ENCODE measurements at places on chromosomes 5 and 9.

- no peak for DNase-seq
These were observed 198.2 kb upstream of the MSX2 start for GRCh38 chr5:174526177-174526576.

GRCh38 chr5:33310451-33310850, 130.3 kb upstream of the TARS1 start:
- DNase-seq, result no peak

DNA sequence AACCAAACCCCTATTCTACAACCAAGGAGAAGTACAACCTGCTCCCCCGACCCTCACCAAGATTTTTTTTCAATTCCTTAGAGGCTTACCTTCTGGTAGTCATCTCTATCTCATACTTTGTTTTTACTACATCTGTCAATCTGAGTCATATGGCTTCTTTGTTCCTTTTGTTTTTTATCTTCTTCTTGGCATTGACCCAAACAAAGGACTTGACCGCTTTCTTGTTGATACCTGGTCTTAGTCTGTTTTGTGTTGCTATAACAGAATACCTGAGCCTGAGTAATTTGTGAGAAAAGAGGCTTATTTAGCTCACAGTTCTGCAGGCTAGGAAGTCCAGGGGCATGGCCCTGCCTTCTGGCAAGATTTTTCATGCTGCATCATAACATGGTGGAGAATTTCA, 352.7 kb downstream of the MLLT3 start:
- DNase-seq, result no peak

GRCh38 chr5:1763548-1763911, 36.1 kb downstream of the MRPL36 start:
- no peak for DNase-seq

- no peak for DNase-seq
These were observed 17.0 kb downstream of the CDK5RAP2 start for GRCh38 chr9:120562861-120563443.

DNA sequence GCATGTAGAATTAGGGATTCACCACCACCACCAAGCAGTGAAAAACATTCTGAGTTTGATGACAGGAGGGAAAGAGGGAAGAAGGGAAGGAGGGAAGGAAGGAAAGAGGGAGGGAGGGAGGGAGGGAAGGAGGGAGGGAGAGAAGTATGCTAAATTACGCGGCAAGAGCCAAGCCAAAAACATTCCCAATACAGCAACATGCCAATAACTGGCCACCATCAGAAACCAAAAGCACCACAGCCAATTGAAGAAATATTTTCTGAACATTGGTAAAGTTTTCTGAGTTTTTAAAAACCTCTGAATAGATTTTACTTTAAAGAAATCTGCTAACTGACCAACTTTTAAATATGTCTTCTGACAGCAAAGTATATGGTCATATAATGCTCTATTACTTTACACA, 36.0 kb downstream of the FNIP1 start:
- DNase-seq, result no peak

- no peak for DNase-seq
These were observed 344.1 kb downstream of the OSTF1 start for GRCh38 chr9:75432386-75432785.

GRCh38 chr5:38709678-38710306, 136.0 kb upstream of the OSMR start:
- DNase-seq, result no peak

GRCh38 chr5:73494721-73495120, 3.5 kb upstream of the BTF3 start:
- DNase-seq, result no peak

GRCh38 chr5:177430140-177430951, 3.9 kb downstream of the GRK6 start:
- no peak for DNase-seq

GRCh38 chr5:73638344-73639095, 12.5 kb downstream of the ARHGEF28 start:
- DNase-seq, result no peak

- no peak for DNase-seq
These were observed 1203.4 kb upstream of the DMAC1 start for GRCh38 chr9:9002826-9003583.

GRCh38 chr5:39092581-39093351, 18.6 kb upstream of the RICTOR start:
- no peak for DNase-seq

GRCh38 chr5:143889986-143890385, 78.0 kb downstream of the HMHB1 start:
- DNase-seq, result no peak

GRCh38 chr5:16593013-16593412, 23.8 kb downstream of the RETREG1 start:
- no peak for DNase-seq

- no peak for DNase-seq
These were observed 29.1 kb downstream of the P4HA2 start for GRCh38 chr5:132198571-132198970.

DNA sequence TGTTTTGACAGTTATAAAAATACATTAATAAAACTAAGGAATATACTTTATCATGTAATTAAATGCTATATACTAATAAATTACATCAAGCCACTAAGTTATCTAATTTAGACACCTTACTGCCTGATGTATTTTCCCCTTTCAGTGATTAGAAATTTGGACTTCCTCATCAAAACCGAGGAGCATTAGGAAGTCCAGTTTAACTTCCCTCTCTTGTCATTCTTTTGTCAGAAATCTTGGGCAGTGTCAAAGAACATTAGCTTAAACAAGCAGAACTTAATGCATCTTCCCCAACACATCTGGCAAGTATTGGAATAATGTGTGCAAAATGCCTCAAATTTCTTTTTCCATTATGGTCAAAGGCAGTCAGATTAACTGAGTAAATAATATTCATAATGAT, 81.6 kb downstream of the PLPP1 start:
- DNase-seq, result no peak

DNA sequence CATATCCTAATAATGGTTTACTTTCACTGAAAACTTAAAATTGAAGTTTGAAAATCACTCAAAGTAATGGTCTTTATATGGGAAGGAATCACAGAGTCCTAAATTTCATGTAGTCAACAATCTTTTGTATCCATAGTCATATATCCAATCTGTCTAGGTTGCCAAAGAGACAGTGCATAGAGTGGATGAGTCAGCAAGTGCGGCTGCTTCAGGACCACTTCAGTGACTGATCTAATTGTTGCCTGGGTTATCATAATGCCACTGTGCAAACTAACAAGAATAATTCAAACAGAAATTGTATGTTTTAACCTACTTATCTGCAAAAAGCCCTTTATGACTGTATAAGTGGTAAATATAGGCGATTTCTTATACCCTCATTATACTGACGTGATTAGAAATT, 211.3 kb upstream of the PRR16 start:
- DNase-seq, result no peak

GRCh38 chr5:129249886-129250285, 155.3 kb downstream of the ISOC1 start:
- DNase-seq, result no peak

DNA sequence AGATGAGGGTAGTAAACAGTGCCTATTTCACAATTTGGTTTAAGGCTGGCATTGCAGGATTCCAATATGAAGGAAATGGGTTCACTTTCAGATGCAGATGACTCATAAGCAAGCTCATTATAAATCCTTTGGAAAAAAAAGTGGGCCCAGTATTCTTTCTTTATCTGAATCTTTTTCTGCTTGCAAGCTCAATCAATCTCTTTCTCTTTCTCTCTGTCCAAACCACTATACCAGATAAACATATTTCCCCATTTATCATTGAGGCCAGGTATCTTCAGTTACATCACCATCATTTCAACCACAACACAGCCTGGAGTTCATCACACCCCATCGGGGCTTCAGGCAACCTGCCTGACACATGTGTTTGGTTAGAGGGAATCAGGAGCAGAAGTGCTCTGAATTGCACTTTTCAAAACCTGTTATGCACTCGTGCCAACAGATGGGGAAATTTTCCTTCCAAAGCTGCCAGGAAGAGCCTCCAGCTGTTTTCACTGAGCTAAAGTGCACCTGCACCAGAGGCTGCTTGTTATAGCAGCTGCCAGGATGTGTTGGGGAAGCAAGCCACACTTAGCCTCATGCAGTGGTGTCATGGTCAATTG, 30.0 kb upstream of the MAMDC2 start:
- DNase-seq, result no peak

DNA sequence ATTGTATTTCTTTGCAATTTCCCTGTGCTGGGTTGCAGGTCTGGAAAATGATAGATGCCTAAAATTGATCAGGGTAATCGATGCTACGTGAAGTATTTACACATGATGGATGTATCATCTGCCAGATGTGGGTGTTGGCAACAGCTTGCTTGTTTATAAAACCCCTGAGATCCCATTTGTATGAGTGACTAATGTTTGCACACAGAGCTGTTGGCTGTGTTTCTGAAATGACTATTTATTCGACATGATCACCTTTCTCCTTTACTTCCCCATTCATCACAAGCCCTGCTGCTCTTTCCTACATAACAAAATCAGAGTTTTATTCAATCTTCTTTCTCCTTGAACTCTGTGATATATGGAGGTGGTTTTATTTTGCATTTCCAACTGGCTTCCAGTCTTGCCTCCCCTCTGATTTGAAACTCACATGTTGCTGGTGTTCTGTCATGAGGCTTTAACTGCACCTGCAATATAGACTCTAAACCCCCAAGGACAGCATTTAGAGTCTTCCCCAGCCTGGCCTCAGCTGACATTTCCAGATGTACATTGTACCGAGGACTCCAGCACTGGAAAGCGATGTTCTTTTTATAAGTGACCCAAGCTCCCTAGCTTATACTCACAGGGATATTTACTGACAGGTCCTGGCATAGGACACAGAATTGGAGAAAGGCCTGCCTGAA, 50.7 kb upstream of the SHB start:
- no peak for DNase-seq

- DNase-seq, result no peak
These were observed 590.4 kb upstream of the PTGER4 start for GRCh38 chr5:40089269-40089668.

DNA sequence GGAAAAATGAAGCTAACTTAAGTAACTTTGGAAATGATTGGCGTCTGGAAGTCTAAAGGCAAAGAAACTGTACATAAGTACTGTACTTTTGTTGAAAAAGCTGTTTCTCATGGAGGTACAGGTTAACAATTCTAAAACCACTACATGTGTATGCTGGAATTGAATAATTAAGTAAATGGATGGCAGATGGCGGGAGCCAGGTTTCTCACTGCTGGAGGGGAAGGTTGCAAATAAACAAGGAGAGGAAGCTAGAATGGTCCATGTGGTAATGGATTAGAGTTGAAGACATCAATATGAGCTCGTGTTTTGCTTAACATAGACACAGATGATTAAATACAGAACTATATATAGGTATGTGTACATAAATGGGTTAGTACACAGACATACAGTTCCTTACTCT, 43.2 kb upstream of the ASTN2 start:
- no peak for DNase-seq

DNA sequence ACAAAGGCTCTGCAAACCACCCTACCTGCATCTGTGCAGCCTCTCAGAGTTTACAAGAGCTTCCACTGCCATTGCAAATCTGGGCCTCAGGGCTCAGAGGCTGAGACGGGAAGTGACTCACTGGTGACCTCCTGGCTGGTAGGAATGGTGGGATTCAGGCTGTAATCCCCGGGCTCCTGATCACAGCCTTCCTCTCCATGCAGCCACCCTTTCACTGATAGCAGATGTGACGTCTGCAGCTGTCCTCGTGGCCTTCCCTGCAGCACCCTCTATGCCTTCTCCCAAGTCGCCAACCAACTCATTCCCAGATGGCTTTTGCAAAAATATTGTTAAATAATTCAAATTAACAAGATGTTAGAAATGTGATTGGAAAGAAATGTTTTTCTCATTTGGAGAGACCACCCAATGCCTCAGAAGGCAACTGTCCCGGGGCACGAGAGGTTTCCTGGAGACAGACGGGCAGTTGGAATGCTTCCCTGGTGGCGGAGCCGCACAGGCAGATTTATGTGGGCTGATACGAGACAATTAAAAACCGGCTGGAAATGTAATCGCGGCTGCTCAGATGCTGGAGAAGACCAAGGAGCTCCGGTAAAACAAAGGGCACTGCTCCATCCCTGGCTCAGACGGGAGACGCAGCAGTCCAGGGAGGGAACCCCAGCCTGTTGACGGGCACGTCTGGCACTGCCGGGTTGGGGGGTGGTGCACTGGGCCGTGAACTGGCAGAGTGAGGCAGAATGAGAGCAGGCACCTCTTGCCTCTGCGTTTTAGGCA, 34.4 kb upstream of the SLC25A51 start:
- DNase-seq, result no peak

GRCh38 chr5:150659360-150660107, 1.5 kb upstream of the MYOZ3 start:
- no peak for DNase-seq

All from cortex of kidney (tissue), 1 donor.